C1 segment of cervical spinal cord (tissue), 14 donors: ENCODE measurements at places on chromosomes 2 and 18.

DNA sequence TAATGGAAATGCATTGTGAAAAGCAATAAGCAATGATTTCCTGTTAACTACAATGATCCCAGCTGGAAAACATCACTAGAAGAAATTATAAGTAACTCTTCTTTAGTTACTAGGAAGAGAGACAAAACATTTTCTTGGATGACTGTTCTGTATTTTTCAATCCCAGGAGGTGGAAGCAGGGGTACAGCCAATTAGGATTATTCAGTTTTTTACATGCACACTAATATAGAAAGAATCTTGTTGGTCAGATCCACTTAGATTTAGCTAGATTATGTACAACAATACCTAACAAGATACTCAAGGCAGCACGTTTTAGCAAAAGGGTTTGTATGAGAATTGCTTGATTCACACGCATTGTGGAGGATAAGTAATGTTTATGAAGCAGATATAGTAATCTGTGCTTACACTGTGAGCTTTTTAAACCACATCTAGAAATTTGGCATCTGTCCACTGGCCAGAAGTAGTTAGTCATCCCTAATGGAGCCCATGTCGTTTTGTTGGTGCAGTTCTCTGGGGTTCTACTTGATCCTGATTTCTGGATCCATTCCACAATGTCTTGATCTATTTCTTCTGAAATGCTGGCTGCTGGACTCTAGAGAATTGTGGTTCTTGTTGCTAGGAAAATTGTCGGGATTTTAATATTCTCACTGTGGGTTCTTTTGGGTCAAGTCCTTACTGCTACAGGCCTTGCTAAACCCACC, 199.7 kb downstream of the ADCYAP1 start:
- no peak for DNase-seq

DNA sequence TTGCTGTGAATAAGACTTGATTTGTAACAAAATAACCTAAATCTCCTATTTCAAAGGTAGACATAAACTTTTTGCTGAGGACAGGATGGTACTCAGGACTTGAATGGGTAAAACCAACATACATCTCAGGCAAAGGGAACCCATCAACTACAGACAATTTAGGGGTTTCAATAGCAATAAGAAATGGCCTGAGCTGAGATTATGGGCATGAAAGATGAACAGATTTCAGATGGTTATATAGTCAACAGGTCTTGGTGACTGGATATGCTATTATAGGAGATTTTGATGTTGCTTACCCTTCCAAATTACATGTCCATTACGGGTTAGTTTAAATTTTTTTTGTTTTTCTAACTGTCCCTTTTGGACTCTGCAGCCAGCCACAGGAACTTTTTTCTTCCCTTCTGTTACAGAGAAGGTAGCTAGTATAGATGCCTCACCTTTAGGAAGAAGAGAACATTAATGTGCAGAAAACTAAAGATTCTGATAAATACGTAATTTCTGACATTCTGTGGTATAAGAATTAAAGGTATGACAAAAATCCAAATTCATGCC, 4.6 kb downstream of the RPS27A start:
- DNase-seq, result no peak

DNA sequence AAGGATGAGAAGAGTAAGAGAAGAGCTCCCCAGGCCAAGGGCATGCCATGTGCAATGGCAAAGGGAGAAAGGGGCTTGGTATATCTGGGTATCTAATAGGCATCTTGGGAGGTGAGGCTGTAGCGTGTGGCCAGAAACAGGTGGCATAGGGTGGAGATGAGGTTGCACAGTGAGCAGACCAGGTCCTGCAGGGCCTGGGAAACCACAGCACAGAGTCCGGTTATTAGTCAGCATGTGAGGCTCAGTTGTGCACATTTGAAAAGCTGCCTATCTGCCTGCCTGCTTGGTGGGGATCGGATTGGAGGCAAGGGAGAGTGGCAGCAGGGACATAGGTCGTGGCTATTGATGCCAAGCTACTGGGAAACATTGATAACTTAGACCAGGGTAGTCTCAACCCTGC, 190.6 kb downstream of the TPGS2 start:
- no peak for DNase-seq

GRCh38 chr18:76465630-76466409, 29.2 kb downstream of the ZNF516 start:
- DNase-seq, result no peak

GRCh38 chr2:138421315-138421970, 80.1 kb upstream of the SPOPL start:
- DNase-seq, result no peak

DNA sequence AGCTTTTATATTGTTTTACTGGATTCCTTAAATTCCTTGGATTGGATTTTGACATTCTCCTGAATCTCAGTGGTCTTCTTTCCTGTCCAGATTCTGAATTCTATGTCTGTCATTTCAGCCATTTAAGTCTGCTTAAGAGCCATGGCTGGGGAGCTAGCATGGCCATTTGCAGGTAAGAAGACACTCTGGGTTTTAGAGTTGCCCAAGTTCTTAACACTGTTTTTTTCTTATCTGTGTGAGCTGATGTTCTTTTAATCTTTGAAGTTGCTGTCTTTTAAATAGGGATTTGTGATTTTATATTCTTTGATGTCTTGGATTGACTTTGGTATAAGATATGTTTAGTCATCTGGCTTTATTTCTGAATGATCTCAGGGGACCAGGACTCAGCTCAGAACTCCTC, 677.2 kb downstream of the CCDC85A start:
- no peak for DNase-seq

- DNase-seq, result no peak
These were observed 36.3 kb downstream of the YWHAQ start for GRCh38 chr2:9594366-9595054.

- no peak for DNase-seq
These were observed 2.8 kb upstream of the PRKCE start for GRCh38 chr2:45648636-45649035.

DNA sequence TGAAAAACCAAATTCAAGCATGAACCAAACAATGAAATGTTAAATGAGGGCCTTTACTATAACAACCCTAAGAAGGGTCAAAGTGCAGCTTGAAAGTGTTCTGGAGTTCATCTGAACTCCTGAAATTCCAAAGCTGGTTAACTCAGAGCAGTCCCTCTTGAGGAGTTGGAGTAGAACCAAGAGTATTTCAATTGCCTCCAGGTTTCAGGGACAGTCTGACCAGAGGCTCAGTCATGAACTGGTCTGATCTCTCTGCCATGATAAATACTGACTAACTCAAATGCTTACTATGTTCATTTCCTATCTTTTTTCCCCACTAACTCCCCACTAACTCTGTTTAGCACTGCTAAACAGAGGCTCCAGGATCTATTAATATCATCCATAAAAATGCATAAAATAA, 2.7 kb downstream of the STARD7 start:
- DNase-seq, result no peak

GRCh38 chr2:101830555-101830954, 133.0 kb downstream of the MAP4K4 start:
- DNase-seq, result no peak
